ENCODE measurements at places on chromosomes 2 and 18.

DNA sequence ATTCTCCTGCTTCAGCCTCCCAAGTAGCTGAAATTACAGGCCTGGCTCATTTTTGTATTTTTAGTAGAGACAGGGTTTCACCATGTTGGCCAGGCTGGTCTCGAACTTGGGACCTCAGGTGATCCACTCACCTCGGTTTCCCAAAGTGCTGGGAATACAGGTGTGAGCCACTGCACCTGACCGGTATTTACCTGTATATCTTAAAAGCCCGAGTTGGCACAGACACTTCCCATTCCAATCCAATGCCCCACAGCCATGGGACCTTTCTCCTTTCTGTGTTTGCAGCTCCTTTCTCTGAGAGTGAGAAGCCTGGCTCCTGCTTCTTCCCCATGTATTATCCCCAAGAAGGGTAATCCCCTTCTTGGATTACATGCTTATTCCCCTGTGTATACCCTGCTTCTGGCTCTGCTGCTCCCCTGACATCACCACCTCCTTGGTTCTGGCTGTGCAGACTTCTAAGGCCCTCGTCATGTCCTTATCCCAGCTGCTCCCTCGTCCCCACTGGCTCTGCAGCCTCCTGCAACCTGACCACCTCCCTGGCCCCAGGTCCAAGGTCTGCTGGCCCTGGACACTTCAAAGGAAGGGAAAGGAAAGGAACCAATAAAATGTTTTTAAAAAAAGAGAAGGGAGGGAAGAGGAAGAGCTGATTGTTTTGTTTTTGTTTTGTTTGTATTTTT lies 52.8 kb downstream of the INPP5D start:
- DNase-seq, result no peak

DNA sequence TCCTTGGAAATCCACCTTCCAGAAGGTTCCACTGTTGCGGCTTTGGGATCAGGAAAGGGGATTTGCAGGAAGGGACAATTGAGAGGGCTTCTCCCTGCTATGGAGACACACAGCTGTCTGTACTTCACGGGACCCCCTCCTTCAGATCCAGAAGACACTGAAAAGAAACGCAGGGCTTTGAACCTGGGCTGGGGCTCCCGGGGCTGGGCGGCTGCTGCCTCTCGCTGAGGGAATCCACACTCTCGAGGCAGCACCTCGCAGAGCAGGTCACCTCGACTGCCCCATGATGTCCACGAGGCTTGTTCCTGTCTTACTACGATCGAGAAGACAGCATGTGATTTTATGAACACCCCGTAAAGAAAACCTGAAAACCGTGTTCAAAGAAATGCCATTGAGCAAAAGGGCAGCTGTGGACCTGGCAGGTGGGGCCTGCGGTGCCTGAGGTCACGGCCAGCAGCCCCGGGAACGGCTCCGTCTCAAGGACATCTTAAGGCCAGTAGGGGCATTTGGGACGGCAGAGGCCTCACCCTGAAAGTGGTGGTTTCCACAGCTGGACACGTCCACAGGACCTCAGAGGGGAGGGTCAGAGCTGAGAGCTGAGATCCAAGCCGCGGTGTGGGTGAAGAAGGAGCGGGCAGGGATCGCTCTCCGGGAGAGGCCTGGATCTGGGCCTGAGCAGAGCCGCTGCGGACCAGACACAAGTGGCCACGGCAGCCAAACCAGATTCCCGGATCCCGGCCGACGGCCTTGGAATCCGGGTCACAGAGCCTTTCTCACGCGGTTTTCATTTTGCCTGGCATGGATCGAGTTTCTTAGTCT lies 165.7 kb downstream of the RTP5 start:
- no peak for DNase-seq

- peak; percentile 18 for DNase-seq
These were observed 33.5 kb downstream of the LOXHD1 start for GRCh38 chr18:46623541-46623940.

DNA sequence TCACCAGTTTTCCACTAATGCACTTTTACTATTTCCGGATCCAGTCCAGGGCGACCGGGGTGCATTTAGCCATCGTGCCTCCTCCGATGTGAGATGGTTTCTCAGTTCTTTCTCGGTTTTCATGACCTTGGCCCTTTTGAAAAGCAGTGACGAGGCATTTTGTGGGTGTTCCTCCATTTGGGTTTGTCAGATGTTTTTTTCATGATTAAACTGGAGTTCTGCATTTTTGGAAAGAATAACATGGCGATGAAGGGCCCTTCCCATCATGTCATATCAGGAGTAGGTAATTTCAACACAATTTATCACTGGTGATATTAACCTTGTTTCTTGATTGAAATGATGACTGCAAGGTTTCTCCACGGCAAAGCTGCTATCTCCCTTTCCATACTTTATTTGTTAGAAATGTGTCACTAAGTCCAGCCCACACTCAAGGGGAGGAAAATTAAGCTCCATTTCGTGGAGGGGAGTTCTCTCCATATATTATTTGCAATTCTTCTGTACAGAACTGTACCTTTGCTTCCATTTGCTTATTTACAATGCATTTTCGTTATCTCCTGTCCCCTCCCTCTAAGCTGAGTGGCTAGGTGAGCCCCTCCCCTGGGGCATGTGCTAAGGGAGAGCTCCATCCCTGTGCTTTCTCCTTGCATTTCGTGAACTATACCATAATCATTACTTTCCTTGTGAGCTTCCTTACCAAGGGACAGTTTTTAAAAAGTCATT lies 8.9 kb upstream of the KLF11 start:
- DNase-seq, result no peak

DNA sequence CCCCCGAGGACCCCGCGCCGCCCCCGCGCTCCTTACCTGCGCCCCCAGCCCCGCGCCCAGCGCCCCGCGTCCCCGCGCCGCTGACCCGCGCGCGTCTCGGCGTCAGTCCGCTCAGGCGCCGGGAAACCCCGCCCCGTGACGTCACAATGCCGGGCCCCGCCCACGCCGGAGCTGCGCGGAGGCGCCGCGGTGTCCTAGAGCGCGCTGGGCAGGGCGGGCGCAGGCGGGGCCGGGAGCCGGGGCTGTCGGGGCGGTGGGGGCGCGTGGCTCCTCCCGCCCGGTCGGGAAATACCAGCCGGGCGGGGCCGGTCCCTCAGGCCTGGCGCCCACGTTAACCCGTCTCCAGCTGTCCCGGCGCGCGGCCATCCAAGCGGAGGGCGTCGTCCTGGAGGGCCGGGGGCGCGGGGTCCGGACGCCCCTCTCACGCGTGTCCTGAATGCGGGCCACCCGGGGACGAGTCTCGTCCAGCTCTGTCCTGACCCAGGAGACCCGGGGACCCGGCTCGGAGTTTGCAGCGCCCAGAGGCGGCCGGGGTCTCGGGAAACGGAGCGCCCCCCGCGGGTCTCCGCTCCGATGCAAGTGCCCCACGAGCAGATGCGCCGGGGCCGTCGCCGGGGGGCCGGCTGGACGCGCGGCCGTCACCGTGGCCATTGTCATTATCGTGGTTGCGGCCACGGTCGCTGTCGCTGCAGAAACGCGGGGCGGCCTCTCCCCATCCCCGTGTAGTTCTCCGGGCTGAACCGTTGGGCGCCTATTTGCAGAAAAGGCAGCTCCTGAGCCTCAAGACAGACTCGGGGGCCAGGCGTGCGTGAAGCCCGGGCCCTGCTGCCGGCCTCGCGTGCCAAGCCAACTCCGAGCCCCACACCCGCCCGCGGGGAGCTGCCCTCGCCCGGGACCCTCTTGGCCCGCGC lies at the start of gene SLC66A2:
TSS of gene SLC66A2 (minus strand) at position 109 of the 911 bp plus-strand sequence. CDS start 727 bp downstream, outside the sequence.
- peak; percentile 94 for DNase-seq

DNA sequence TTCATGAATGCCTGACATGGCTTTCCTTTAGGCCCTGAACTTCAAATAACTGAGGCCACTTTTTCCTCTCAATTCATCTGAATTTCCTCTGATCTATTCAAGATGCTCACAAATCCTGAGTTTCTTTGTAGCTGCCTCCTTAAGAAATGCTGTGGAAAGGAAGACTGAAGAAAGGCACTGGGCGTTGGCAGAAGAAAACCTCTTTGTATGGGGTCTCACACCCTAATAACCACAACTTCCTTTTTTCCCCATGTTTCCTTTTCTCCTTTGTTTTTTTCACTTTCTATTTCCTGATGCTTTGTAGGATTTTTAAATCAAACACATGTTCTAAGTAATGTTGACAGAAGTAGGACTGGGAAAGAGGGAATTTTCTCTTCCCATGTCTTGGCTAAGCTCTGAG lies 447.4 kb downstream of the CMPK2 start:
- DNase-seq, result no peak

DNA sequence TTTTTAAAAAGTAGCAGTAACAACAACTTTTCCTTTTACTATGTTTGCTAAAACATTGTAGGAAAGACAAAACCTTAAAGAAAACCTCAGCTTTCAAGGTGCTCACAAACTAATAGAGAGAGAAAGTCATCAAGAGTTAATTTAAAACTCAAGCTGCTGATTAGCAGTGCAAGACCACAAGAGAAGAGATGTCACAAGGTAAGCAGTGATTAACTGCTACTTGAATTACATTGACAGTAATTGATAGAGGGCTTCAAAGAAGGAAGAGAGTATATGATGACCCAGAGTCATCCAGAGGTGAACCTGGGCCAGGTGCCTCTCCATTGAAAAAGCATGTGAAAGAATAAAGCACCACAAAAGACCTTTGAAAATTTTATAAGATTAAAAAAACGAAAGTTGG lies 939.6 kb upstream of the CNTNAP5 start:
- no peak for DNase-seq

DNA sequence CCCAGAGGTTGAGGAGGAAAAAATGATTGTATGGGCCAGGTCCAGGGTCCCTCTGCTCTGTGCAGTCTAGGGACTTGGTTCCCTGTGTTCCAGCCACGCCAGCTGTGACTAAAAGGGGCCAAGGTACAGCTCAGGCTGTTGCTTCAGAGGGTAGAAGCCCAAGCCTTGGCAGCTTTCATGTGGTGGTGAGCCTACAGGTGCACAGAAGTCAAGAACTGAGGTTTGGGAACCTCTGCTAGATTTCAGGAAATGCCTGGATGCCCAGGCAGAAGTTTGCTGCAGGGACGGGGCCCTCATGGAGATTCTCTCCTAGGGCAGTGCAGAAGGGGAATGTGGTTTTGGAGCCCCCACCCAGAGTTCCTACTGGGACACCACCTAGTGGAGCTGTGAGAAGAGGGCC lies 10.6 kb upstream of the MBP start:
- no peak for DNase-seq

GRCh38 chr2:104432401-104432800 lies 421.5 kb upstream of the POU3F3 start:
- DNase-seq, result no peak

DNA sequence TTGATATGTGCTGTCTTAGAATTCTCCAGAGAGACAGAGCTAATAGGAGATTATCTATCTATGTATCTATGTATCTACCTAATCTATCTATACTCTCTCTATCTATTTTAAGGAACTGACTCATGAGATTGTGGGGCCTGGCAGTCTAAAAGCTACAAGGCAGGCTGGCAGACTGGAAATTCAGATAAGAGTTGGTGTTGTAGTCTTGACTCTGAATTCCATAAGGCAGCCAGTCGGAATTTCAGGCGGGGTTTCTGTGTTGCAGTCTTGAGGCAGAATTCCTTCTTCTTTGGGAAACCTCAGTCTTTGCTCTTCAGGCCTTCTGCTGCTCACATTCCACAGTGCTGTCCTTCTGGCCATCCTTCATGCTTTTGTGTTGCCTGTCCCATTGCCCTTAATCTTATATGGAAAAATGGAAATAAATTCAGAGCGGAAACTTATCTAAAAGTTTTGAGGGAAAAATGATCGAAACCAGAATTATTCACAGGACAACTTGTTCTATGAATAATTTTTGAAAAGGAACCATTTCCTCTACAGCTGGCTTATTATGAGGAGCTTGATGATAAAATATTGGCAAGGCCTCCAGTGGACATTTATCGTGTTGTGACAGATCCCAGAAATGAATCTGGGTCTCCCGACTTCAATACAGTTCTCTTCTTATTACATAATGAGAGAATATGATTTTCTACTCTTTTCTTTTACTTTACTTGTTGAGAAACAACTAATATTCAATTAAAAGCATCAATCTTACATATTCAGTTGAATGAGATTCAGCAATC lies 10.8 kb downstream of the IL1RL1 start:
- no peak for DNase-seq

GRCh38 chr2:106068451-106068850 lies 125.7 kb downstream of the UXS1 start:
- DNase-seq, result no peak

GRCh38 chr2:37711308-37711731 lies 39.9 kb upstream of the CDC42EP3 start:
- peak; percentile 94 for DNase-seq

GRCh38 chr18:26961839-26962238 lies 96.3 kb upstream of the AQP4 start:
- no peak for DNase-seq

DNA sequence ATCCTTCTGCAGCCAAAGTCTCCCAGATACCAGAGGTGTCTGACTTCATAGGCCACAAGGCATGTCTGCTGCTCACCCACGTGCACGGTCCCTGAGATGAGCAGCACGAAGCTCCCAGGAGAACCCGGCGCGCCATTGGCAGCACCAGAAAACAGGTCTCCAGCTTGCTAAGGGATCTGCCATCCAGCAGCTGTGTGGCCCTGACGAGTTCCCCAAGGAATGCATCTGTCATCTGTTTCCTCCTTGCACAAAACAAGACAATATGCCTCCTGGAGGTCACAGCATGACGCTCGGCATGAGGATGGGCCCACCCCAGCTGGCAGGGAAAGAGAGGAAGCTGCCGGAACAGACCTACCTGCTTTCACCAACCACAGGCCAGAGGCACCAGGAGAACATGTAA lies 29.2 kb downstream of the HS6ST1 start:
- no peak for DNase-seq

DNA sequence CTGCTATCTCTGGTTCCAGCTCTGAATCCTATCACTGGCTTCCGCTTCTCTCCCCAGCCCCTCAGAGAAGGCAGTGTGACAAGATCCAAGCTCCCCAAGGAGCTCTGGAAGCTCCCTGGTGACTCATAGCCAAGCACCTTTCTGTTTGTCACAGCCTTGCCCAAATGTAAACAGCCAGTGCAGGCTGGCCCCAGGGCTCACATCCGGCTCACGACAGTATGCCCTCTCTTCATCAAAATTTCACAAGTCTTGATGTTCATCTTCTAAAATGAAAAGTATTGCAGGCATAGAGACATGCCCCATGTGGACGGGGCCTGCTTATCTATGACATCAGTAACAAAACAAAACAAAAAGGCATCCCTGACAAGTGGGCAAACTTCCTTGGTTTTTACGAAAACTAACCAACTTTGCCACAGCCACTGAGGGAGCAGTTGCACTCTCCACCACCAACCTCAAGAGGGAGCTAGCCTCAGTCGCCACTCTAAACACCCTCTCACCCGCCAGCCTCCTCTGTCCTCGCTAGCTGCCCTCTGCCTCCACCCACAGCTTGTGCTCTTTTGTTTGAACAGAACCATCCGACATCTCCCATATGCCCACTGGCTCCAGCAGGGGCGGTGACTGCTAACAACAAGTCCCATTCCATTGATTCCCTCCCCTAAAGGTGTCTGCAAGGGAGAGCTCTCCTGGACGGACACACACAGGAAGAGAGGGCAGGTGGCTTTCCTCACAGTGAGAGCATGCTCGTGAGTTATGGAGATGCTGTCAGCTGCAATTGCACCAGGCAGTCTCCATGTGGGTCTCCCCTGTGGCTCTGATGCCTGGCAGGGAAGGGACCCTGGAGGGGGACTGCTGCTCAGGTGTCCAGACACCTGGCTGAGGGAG lies 71.0 kb upstream of the DAPL1 start:
- DNase-seq, result no peak
